ENCODE measurements at places on chromosomes 6 and 20.

DNA sequence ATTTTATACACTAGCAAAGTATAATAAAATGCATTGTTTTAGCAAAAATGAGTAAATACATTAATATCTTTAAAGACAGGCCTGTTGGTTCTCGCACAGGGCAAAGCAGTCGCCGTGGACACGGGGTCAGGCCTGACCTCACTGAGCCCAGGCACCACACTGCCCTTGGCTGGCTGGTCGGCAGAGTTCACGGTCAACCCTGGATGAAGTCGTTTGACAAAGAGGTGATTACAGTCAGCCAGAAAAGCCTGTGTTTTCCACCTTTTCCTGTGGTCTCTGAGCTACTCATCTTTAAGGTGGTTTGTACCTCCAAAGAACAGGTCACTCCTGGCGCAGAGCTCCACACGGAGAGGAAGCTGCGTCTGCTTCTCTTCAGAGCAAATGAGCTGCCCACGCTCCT lies 191.5 kb downstream of the DLL1 start:
- no peak overlapping the region for H3K4me3 ChIP-seq
- peak; percentile 8 for DNase-seq
- no peaks in the 10 kb centered on the region for H3K36me3 ChIP-seq
- H3K27me3 ChIP-seq = no peaks in the 10 kb centered on the region
- no peaks in the 10 kb centered on the region for H3K4me1 ChIP-seq

- no peak for DNase-seq
- no peaks in the 10 kb centered on the region for H3K4me1 ChIP-seq
- H3K36me3 ChIP-seq = no peaks in the 10 kb centered on the region
- H3K27me3 ChIP-seq = no peaks in the 10 kb centered on the region
These were observed 171.3 kb downstream of the HACE1 start for GRCh38 chr6:104688283-104688969.

DNA sequence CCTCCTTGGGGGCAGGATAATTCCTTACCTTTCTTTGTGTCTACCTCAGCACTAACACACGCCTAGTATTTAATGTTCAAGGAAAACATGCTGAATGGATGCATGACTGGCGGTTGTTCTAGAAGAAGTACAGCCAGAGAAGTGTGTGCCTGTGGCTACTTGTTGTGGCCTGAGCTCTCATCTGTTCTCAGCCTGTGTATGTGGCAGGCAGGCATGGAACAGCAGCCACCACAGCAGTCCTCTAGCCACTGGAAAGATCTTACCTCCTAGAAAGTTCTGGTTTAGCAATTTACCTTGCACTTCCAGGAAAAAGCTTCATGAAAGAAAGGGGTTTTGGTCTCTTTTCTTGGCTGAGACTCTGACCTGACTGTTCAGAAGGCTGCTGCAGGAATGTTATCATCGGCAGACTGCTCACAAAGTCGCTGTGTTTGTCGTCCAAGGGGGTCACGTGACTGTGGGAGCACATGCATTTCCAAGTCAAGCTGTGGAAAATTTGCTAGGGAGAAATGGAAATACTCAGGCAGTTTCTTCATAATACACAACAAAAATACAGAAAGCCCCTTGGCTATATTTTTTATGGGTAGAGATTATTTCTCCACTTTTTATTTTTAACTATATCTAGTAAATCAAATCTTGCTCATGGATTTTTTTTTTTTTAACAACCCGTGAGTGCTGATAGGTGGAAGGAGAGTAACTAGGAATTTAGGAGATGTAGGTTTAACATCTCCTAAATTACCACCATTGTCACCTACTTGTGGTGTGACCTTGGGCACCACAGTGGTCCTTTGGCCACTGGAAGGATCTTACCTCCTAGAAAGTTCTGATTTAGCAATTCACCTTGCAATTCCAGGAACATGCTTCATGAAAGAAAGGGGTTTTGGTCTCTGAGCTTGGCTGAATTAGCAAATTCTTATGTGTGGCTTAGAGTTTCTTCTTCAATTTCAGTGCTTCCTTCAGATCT lies 110.8 kb upstream of the GPR6 start:
- H3K27me3 ChIP-seq = no peaks in the 10 kb centered on the region
- DNase-seq = peak; percentile 40
- no peaks in the 10 kb centered on the region for H3K36me3 ChIP-seq
- H3K4me1 ChIP-seq = no peaks in the 10 kb centered on the region
- no peak overlapping the region for H3K4me3 ChIP-seq

DNA sequence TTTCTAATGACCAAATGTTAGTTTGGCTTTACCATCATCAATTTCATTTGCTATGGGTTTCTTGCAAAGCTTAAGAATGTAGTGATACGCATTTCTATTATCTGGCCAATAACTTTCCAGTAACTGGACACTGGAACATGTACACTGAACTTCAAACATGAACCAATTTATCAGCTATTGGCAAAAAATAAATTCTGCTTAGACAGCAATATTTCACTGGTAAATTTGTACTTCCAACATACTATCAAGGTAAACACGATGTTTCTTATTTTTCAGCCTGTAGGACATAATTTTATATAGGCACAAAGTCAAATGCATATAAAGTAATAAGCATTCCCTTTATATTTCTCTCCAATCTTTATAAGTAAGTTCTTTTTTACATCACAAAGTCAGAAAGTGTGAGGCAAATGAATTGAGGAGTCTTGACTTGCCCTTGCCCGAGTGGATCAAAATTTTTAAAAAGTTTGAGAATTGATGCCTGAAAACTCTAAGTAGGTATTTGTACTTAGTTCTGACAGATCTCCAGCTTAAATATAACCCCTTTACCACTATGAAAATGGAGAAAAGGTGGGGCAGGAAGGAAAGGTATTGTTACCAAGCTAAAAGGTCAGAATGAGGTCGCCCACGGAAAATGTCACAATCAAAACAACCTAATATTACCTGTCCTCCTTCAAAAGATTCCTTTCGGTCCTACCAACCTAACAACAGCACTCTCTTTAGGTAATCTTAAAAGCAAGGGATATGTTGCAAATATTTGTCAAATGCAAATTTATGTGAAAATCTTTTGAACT lies 41.3 kb downstream of the STK38 start:
- peaks cover 8% of the 10 kb centered on the region for H3K36me3 ChIP-seq
- peaks cover 45% of the 10 kb centered on the region for H3K4me1 ChIP-seq
- H3K27me3 ChIP-seq = no peaks in the 10 kb centered on the region

DNA sequence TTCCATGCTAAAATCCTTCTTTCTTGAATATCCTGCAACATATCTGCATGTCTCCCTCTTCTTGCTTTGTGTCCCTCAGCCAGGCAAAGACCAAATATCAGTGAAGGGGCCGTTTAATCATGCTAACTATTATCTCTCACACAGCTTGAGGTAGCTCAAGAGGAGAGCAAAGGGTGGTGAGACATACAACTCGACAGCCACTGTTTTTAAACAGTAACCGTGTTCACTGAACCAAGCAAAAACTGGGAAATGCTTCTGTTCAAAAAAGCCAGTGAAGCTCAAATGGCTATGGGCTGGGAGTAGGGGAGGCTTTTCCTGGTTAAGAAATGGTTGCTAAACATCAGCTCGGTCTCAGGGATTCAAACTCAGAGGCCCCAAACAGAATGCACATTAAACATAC lies 83.4 kb downstream of the MAP7 start:
- no peak for DNase-seq
- H3K27ac ChIP-seq = no peak overlapping the region
- no peaks in the 10 kb centered on the region for H3K36me3 ChIP-seq
- no peaks in the 10 kb centered on the region for H3K4me1 ChIP-seq
- no peak overlapping the region for H3K4me3 ChIP-seq

GRCh38 chr20:51440589-51440988 lies 101.9 kb downstream of the NFATC2 start:
- H3K27me3 ChIP-seq = no peaks in the 10 kb centered on the region
- no peak for DNase-seq
- H3K36me3 ChIP-seq = no peaks in the 10 kb centered on the region
- no peaks in the 10 kb centered on the region for H3K4me1 ChIP-seq

- H3K4me1 ChIP-seq = 0 out of 2 replicates have a peak, but pooled peaks cover 16% of the 10 kb centered on the region
- no peaks in the 10 kb centered on the region for H3K27me3 ChIP-seq
- peaks cover 4% of the 10 kb centered on the region for H3K36me3 ChIP-seq
- no peak for DNase-seq
- H3K27ac ChIP-seq = no peak overlapping the region
- H3K4me3 ChIP-seq = no peak overlapping the region
These were observed 21.7 kb downstream of the YTHDF1 start for GRCh38 chr20:63194007-63194796.

GRCh38 chr6:53428886-53429285 lies 80.1 kb upstream of the ELOVL5 start:
- no peak for DNase-seq
- no peaks in the 10 kb centered on the region for H3K36me3 ChIP-seq
- H3K27me3 ChIP-seq = no peaks in the 10 kb centered on the region
- H3K27ac ChIP-seq = no peak overlapping the region

DNA sequence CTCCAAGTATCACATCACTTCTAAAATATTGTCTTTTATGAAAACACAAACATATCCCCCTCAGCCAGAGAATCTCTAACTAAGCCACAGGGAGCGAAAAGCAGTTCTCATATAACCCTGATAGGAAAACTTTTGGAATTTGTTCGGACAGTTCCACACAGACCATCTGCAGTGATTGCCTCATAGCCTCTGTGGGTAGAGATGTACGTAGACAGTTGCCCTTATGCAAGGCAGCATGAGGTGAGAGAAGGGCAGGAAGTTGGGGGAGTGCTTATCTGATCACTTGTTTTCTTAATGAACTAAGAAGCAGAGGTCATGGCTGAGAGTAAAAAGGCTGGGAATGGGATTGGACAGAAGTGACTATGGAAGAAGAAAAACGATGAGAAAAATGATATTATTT lies 39.6 kb downstream of the SLC23A2 start:
- peak; percentile 55 for DNase-seq
- H3K4me1 ChIP-seq = peaks cover 15% of the 10 kb centered on the region
- no peaks in the 10 kb centered on the region for H3K27me3 ChIP-seq
- H3K4me3 ChIP-seq = no peak overlapping the region
- H3K36me3 ChIP-seq = no peaks in the 10 kb centered on the region

GRCh38 chr6:42195415-42195814 lies 659 bp upstream of the GUCA1B start:
- no peak overlapping the region for H3K4me3 ChIP-seq
- DNase-seq = no peak
- no peak overlapping the region for H3K27ac ChIP-seq
- H3K4me1 ChIP-seq = peaks cover 8% of the 10 kb centered on the region
- peaks cover 2% of the 10 kb centered on the region for H3K36me3 ChIP-seq

Data from Caco-2 (cell line).